ENCODE measurements at places on chromosomes 2 and 18.
A peak's percentile ranks its signal among the peaks of the same experiment; 100 is the strongest.

DNA sequence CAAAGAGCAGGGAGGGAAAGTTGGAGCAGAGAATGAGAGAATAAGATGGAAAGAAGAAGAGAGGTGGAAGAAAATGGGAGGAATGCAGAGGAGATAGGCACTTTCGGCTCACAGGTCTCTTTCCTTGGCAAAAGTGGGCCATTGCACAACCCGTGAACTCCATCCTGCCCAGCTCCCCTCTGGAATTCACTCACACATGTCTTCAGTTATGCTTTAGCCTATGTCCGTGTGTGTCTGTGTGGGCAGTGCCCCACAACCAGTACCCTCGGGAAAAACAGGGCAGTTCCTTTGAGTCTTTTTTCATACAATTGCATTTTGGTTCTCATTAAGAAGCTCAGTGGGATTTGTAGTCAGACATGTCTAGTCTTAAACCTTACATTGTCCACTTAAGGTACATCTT, 34.5 kb downstream of the DTNA start:
- DNase-seq, result no peak

GRCh38 chr2:239015218-239015900, 167.5 kb downstream of the TWIST2 start:
- DNase-seq, result no peak

- no peak for DNase-seq
Measured at GRCh38 chr2:238727585-238728329, 120.1 kb upstream of the TWIST2 start.

DNA sequence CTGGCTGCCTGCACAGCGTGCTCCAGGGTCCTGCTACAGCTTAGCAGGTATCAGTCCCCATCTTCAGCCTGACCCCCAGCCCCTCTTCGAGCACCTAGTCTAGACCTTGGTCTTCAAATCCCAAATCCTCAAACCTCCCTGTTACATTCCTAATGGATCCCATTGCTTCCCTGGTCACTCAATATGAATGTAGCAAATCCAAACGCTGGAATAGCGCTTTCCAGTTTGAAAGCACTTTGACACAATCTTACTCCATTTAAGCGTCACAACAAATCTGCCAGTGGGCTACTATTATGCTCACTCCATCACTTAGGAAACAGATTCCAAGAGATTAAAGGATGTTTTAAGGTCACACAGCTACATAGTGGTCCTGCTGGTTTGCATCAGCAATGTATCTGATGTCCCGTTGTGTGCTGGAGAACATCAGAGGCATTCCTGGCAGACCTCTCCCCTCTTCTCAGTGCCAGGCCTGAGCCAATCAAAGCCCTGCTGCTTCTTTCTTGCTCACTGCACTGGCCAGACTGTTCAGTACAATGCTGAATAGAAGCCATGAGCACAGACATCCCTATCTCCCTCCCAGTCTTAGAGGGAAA, 11.1 kb upstream of the INO80C start:
- DNase-seq, result no peak

DNA sequence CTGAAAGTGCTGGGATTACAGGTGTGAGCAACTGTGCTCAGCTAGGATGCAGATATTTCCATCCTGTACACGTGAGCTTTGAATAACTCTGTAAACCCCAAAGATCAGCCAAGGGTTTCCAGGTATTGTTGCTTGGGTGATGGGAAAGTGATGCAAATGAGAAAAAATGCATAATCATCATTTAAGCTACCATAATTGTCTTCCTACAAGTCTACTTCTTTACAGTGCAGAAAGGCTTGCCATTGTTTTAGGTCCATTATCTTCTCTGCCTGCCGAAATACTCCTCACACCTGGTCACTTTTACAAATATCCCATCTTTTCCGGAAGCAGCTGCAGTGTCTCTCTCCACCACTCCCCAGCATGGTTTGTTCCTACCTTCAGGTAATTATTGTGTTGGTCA, 259.8 kb upstream of the CCDC68 start:
- DNase-seq, result no peak

GRCh38 chr2:98436734-98437133, 7.9 kb upstream of the INPP4A start:
- DNase-seq, result no peak

GRCh38 chr2:213018340-213018901, 133.0 kb downstream of the IKZF2 start:
- DNase-seq, result no peak

- DNase-seq, result peak; percentile 80
Measured at GRCh38 chr2:74457549-74458131, 598 bp upstream of the WBP1 start.

- no peak for DNase-seq
Measured at GRCh38 chr2:120943403-120944034, 207.9 kb downstream of the GLI2 start.

All from T47D (cell line).